ENCODE measurements at places on chromosomes 6 and 20.

DNA sequence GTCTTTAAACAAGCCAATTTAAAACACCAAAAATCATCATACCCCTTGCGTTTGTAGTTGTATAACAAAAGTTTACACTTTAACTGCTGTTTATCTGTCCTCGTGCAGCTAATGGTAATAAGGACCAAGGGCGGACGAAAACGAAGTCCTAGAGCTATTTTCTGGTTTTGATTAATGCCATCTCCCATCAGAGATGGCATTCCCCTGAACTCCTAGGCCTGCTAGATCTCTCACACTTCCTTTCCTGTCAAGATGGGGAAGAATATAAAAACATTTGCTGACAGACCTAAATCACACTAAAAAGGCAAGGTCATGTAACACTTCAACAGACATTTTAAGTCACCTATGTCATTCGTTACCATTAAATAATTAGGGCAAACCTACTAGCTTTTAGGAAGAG is 9.5 kb downstream of the DEK start:
- no peak for DNase-seq

GRCh38 chr6:65938000-65938399 is 231.0 kb upstream of the EYS start:
- DNase-seq, result no peak

- DNase-seq, result no peak
These were observed 329.0 kb downstream of the BCKDHB start for GRCh38 chr6:80435457-80435856.

DNA sequence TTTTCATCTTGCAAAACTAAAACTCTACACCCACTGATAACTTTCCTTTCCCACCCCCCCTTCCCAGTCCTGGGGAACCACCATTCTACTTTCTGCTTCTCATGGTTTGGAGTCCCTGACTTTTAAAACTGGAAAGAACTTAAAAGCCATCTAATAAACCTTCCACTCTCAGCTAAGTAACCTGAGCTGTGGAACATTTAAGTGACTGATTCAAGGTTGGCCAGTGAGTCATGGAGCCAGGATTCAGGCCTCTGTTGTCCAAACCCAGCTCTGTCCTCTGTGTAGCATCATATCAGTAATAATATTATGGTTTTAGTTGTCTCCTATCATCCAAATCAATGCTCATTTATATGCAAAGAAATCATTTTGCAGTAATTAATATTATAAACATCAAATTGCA is 176.0 kb upstream of the NT5E start:
- no peak for DNase-seq

DNA sequence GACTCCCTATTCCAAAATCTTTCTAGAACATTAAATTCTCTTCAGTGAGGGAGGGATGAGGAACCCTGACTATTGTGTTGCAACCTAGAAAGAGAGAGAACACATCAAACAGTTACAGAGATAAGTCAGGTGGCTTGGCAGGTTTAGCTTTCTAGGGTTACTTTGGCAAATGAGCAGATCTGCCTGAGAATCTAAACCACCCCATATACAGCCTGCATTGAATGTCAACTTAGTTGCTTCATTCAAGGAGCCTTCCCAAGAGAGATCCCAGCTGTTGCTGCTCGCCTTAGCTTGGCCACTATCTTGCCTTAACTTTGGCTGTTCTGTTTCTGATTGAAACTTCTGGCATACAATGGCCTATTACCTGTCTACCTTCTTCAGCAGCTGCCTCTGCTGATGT is 74.7 kb upstream of the TCF21 start:
- DNase-seq, result no peak

GRCh38 chr6:115078555-115078954 is 735.7 kb upstream of the HS3ST5 start:
- DNase-seq, result no peak

DNA sequence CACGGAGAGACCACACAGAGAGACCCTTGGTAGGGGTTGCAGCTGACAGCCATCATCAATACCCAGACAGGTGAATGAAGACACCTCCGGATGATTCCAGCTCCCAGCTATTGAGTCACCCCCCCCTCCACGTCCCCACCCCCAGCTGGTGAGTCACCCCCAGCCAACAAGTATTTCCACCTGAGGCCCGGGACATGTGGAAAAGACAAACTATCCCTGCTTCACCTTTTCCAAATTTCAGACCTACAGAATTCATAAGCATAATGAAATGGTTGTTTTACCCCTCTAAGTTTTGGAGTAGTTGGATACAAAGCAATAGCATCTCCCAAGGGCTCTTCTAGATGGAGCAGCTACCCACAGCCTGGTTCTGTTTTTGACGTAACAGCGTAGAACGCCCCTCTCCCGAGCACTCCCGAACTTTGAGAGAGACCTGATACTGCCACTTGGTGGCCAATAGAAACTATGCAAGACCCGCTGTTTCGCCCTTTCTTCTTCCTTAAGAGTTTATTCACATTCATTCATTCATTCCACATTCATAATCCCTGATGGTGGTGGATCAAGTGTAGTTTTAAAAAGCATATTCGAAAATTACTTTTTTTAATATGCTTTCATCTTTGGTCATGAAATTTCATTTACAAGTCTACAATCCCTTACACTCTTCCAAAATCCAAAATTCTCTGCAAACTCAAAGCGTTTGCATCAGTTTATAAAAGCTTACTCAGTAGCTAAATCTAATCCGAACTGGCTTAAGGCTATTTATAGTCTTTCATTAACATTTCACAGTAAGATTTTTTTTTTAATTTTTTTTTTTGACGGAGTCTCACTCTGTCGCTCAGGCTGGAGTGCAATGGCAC is 15.1 kb upstream of the PPP1R16B start:
- no peak for DNase-seq

- DNase-seq, result no peak
These were observed 14.9 kb downstream of the BTN1A1 start for GRCh38 chr6:26514984-26515383.

- no peak for DNase-seq
These were observed 20.5 kb downstream of the COL9A1 start for GRCh38 chr6:70282312-70282918.

GRCh38 chr6:167465482-167465881 is 140.6 kb downstream of the TTLL2 start:
- DNase-seq, result no peak

DNA sequence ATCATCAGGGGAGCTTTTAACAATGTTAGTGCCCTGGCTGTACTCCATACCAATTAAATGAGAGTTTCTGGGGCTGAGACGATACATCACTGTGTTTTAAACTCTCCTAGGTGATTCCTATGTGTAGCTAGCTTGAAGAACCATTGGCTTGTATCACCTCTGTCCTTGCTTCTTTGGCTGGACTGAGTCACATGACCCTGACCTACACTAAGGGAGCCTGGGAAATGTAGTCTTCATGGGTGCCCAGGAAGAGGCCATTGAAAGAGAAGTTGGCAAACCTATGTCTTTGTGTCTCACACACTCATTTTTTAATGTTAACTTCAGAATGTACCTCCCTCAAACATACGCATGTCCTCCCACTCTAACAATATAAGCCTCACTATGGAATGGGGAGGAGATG is 506.6 kb downstream of the DHX35 start:
- no peak for DNase-seq

GRCh38 chr6:17851720-17852161 is 135.7 kb downstream of the KIF13A start:
- DNase-seq, result no peak

GRCh38 chr6:11374036-11375010 is 141.9 kb upstream of the NEDD9 start:
- no peak for DNase-seq

Data from NCI-H1417 (cell line).